Fibroblast of villous mesenchyme (primary cell): ENCODE measurements at places on chromosomes 6 and 20.

DNA sequence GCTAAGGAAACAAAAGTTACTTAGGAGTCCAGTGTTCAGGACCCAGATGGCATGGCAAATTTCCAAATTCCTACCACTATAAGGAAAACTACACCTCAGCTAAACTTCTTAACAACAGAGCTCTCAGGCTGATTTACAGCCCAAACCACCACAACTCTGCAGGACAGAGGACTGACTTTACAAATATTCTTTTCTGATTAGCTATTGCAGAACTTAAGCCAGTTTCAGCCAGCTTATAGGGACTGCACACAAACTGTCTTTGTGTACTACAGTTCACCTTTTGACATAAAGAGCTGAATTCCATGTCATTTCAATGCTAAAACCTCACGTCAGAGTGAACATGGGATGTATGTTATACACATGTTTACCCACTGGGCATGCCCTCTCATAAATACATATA is 305.4 kb downstream of the KHDRBS2 start:
- DNase-seq: no peak

- DNase-seq: peak; percentile 87
Observed at GRCh38 chr20:4038047-4038459, 22.7 kb upstream of the RNF24 start.

DNA sequence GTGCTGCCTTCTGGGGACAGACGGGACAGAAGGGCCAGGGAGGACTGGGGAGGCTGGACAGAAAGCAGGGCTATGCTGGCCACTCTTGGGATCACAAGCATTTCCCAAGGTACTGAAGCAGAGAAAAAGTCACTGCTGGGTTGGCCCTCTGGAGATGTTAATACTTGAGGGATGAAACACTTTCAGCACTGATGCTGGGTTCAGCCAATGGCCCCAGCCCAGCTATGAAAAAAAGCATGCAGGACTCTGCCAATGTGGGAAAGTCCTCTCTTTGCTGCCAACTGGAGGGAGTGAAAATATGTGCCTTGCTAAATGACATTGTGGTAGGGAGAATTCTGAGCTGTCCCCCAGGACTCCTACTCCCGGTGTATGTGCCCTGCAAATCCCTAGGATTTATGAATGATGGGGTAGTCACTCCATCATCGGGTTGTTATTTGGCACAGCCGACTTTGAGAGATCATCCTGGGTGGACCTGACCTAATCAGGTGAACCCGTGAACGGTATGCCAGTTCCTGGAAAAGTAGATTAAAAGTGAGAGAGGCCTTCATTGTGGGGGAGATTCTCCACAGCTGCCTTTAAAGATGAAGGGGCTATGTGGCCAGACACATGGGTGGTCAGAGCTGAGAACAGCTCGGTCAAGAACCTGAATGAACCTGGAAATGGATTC is 119.9 kb upstream of the TRAF3IP2 start:
- DNase-seq: no peak

GRCh38 chr20:49346682-49347081 is 68.8 kb upstream of the ZNFX1 start:
- DNase-seq: no peak

DNA sequence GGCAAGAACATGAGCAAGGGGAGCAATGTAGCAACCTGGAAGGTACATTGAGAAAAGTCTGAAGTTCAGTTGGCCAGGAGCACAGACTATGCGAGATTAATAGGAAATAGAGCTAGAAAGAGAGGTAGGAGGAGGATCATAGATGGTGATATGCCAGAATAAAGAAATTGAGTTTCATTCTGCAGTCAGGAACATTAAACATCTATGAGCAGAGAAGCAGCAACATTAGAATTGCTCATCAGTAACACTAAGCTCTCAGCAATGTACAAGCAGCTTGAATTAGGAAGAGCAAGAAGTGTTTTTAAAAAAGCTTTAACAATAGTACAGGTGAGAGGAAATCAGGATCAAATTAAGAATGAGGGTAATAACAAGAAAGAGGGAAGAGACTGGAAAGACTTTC is 467.9 kb downstream of the PHF3 start:
- DNase-seq: no peak

DNA sequence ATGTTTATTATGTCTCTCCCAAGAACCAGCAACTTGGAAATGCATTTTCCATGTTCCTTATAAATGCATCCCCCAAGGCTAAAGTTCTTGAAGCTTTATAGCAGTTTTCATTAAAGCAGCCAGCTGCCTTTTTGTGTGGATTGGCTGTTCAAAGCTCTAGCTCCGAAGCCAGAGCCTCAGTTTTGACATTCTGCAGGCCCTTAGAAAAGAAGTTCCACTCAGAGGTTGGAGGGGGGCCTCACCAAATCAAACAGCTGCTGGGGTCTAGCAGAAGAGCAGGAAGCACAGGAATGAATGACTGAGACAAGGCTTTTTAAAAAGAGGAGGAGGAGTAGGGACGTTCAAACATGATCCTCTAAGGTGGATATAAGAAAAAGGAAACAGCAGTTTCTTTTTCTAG is 4.2 kb upstream of the POU3F2 start:
- no peak for DNase-seq

GRCh38 chr6:29976253-29976587 is 33.9 kb downstream of the HLA-A start:
- DNase-seq: no peak

DNA sequence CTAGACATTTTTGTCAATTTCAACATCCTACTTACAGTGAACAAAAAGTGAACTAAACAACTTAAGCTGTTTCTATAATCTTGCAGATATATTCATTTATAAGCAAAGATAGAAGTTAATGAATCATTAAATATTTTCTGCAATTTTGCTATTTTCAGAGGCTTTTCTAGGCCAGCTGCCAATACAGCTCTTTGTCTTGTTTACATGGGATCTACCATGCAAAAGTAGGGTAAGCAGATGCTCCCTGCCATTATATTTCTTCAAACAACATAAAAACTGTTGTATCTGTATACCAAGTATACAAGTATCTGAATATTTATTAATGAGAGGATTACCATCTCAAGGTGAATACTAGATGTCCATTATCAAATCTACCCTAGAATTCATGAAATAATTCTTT is 15.4 kb downstream of the PNISR start:
- no peak for DNase-seq

GRCh38 chr20:54051068-54051467 is 19.3 kb downstream of the BCAS1 start:
- DNase-seq: no peak
